ENCODE measurements at places on chromosomes 12 and 14.

DNA sequence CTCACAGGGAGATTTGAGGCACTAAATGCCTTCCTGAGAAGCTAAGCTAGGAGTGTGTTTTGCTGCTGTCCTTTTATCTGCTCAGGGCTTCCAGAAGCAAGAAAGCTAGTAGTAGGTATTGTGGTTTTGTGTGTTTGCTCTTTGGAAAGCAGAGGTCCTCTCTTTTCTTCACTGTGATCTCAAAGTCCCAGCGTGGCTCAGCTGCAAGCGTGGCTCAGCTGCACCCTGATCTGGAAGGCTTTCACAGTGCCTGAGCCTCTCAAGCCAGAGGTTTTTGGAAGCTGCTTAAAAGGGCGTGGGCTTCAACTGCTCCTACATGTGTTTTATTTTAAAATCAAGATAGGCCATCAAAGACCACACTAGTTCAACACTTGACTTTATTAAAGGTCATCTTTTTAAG lies 337.4 kb upstream of the RGS6 start:
- no peak for DNase-seq

- DNase-seq: no peak
Observed at GRCh38 chr14:90421001-90421631, 24.3 kb downstream of the CALM1 start.

DNA sequence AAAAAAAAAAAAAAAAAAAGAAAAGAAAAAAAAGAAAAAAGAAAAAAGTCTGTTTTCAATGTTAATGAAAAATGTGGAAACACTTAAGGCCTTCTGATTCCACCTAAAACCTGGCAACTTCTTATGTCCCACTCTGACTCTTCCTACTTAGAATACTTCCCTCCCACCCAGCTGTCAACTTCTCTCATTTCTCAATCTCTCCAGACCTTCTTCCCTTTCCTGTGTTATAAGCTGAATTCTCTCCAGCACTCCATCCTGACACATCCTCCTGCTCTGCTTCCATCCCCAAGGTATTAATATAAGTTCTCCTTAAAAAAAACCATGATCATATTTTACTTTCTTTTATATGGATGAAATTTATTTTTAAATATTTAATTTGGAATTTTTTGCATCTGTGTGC lies 20.3 kb upstream of the TMTC1 start:
- DNase-seq: no peak

DNA sequence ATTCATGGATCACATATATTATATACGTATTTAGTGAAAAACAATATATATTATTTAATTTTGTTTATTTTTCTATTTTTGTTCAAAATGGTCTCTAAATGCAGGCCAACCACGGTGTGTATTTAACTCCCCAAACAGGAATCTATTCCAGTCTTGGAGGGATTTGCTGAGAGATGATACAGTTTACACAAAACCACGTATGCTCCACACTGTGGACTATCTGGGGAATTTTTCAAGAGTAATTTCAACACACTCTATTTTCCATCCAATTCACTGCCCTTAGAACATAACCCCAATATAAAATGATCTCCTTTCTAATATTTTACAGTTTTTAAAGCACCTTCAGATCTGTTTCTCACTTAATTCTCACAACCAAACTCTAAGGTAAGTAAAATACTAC lies 15.3 kb downstream of the EML1 start:
- DNase-seq: no peak

DNA sequence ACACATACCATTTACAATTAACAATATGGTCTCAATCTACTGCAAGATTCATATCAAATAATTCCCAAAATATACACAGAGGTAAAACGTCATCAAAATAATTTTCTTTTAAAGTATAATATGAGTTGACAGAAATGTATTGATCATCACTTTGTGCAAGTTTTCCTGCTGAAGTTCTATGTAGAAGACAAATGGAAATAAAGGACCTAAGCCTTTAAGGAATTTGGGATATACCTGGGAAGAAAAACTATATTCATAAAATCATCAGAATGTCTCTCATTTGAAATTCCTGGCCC lies 61.1 kb upstream of the DAAM1 start:
- no peak for DNase-seq

DNA sequence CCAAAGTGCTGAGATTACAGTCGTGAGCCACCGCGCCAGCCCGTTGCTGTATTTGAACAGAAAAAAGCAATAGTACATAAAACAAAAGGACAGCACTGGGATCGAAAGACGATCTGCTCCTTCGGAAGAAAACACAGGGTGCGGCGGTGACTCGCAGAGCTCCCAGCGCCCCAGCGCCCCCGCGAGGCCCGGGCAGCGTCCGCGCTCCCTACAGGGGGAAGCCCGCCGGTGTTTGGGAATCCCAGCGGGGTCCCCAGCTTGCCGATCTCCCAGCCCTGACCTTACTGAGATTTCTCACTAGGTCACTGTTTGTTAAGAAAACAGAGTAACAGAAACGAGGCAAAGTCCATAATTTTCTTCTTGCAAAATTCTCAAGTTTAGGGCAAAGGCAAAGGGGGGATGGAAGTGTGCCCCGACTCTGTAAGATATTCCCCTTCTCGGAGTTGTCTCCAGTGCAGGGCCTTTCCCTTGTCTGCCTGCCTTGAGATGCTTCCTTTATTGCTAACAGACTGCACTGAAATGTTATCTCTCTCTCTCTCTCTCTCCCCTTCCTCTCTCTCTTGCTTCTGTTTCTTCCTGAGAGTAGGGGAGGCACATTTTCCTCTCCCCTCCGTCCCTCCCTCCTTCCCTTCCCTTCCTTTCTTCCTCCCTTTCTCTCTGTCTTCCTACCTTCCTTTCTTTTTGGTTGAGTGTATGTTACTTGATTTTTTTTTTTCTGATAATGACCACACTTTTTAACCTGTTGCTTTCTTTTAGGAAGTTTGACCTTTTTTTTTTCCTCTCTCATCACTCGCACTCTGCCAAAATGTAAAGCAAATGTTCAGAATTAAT lies 91.9 kb downstream of the TMEM30B start:
- DNase-seq: no peak

GRCh38 chr12:63980211-63980610 lies 135.7 kb downstream of the SRGAP1 start:
- DNase-seq: no peak

DNA sequence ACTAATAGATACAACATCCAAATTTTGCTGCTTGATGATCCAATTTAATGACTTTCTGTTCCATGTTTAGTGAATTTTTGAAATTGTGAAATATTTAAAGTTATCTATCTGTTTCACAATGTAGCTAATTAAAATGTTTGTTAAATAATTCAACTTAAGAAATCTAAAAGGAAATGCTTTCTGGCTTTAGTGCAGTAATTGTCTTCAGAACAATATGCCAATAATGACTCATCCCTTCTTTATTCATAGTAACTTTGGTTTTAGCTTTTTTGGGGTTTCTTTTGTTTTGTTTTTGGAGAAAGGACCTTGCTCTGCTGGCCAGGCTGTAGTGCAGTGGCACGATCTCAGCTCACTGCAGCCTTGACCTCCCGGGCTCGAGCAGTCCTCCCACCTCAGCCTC lies 479.2 kb upstream of the RGS6 start:
- DNase-seq: no peak

DNA sequence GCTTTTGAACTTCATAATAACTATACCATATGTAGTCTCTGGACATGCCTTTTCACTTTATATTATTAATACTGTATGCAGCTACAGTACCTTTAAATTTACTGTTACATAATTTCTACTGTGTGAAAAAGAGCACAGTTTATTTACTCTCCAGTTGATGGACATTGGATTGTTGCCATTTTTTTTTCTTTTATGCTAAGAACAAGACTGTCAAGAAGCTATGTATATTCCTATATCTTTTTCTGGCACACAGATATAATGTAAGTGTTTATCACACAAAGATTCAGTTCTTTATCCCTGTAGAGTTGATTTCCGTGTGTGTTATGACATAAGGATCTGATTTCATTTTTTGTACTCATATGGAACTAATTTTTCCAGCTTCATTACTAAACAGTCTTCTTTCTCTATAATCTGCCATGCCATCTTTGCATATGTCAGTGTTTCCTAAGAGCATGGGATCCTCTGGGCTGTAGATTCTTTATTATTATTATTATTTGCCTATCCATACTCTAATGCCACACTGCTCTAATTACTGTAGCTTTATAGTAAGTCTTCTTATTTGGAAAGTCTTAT lies 593.0 kb upstream of the ATP2B1 start:
- DNase-seq: no peak

GRCh38 chr12:43332977-43333640 lies 218.9 kb downstream of the ADAMTS20 start:
- DNase-seq: no peak

DNA sequence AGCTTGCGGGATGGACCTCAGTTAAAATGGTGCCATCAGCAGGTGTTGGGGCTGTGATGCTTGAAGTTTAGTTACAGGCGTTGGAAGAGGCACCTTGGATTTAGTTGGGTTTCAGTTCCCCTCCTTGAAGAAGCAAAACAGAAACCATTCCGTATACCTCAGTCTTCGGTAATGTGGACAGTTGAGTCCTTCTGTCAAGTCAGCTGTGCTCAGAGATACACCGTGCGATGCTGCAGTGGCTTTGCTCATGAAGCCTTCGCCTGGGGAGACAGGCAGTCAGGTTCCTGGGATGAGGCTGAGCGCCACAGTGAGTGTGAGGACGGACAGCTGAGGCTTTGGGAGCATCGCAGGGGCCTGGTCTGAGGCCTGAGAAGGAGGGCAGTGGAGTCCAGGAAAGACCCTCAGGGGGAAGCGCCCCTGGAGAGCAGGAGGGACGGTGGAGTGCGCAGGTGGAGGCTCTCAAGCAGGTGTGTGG lies 7.4 kb downstream of the RAN start:
- no peak for DNase-seq

DNA sequence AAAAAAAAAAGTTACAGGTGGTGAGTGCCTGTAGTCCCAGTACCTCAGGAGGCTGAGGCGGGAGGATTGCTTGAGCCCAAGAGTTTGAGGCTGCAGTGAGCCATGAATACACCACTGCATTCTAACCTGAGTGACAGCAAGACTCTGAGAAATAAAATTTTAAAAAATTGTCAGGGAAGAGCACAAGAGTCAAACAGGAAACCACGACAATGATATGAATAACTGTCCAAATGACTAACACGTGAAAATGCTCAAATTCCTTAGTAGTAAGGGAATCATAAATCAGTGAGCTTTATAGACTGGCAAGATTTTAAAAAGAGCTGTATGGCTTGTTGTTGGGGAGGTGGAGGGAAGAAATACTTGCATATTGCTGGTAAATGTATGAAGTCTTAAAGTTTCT lies 12.9 kb upstream of the ASPG start:
- no peak for DNase-seq

- peak; percentile 64 for DNase-seq
Observed at GRCh38 chr12:12032851-12033797, 37.6 kb upstream of the BCL2L14 start.

GRCh38 chr12:57889500-57889989 lies 43.0 kb upstream of the CTDSP2 start:
- DNase-seq: no peak

DNA sequence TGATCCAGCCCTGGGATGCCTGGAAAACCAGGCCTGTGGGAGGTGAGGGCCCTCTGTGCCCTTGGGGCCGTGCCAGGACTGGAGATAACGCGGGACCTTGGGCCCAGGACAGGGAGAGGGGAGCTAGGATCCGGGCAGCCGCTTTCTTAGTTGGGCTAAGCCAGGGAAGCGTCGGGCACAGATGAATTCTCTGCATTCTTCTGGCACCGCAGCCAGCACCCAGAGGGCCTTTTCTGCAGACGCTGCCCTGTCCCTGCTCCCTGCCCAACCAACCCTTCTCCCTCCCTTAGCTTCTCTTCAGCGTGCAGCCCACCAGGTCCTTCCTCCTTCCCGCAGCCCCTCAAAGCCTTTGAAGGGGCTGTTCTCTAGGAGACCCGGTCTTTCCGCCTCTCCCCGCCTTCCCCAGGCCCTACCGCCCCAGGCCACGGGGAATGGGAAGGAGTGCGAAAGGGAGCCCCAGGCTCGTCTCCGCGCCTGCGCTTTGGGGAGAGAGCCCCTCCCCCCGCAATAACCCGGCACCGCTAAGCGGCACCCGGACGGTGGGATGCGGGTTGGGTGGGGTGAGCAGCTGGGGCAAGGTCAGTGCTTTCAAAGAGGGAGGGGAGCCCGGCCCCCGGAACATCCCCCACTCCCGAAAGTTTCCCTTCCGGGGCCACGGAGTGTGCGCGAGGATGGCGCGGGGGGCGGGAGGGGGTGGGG lies 663 bp downstream of the NCKAP5L start:
- DNase-seq: peak; percentile 24

DNA sequence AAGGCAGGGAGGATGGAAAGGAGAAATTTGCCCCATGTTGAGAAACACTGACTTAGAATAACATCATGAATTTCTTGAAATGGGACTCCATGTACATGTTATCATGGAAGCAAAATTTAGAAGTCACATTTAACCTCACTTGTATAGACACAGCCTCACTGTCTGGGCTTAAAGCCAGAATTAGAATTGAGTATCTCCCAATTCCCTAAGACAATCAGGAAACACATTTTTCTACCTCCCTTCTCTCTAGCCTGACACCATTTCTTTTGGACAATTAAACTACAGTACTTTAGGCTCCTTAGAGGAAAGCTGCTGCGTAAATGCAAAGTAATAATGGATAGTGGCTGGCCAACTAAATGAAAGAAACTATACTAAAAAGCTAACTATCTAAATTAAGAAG lies 795.5 kb downstream of the C12orf50 start:
- no peak for DNase-seq

DNA sequence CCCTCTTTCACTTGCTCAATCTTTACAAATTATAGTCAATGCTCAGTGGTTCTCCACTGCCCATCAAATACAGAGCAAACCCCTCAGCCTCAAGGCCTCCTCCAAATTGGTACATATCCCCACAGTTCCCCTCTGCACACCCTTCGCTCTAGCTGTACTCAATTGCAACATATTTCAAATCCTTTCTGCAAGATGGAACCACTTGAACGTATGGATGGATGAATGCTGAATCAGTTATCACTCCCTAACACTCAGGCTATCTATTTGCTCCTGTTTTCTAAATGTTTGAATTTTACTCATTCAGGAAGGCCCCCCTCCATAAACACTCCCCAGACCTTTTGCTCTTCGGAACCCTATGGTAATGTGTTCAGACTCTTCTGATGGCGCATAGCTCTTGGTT lies 24.5 kb downstream of the ATG14 start:
- DNase-seq: no peak

- no peak for DNase-seq
Observed at GRCh38 chr12:112207397-112207924, 82.1 kb downstream of the TRAFD1 start.

DNA sequence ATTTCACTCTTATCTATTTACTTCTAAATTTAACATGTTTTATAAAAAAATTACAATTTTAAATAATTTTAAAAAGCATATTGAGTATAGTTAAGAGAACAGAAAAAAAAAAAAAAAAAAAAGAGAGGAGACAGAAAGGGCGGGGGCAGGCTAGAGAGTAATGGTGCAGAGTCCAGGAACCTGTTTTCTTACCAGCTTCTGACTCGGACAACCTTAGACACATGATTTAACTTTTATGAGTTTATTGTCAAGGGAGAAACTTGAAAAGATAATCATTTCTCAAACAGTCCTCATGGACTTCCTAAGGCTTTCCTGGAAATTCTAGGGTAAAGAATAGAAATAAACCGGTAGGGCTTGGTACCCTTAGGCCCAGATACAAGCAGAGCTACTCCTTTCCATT lies 84.3 kb downstream of the RPS6KA5 start:
- no peak for DNase-seq

All from CD4-positive, alpha-beta T cell treated with Interleukin-2 at 100 ng/mL for 4 hours (primary cell).